ENCODE measurements at places on chromosomes 6 and 20. TPM values are rescaled to one million over a fixed set of nuclear protein-coding genes. Genes with fewer than 3 reads are reported as not detected.

- no peak overlapping the region for H3K4me3 ChIP-seq
- peaks cover 14% of the 10 kb centered on the region for H3K36me3 ChIP-seq
- H3K27me3 ChIP-seq = no peaks in the 10 kb centered on the region
- H3K4me1 ChIP-seq = peaks cover 34% of the 10 kb centered on the region
- H3K27ac ChIP-seq = no peak overlapping the region
- DNase-seq = no peak
Observed at GRCh38 chr6:109050012-109050411, 44.6 kb downstream of the SESN1 start.

DNA sequence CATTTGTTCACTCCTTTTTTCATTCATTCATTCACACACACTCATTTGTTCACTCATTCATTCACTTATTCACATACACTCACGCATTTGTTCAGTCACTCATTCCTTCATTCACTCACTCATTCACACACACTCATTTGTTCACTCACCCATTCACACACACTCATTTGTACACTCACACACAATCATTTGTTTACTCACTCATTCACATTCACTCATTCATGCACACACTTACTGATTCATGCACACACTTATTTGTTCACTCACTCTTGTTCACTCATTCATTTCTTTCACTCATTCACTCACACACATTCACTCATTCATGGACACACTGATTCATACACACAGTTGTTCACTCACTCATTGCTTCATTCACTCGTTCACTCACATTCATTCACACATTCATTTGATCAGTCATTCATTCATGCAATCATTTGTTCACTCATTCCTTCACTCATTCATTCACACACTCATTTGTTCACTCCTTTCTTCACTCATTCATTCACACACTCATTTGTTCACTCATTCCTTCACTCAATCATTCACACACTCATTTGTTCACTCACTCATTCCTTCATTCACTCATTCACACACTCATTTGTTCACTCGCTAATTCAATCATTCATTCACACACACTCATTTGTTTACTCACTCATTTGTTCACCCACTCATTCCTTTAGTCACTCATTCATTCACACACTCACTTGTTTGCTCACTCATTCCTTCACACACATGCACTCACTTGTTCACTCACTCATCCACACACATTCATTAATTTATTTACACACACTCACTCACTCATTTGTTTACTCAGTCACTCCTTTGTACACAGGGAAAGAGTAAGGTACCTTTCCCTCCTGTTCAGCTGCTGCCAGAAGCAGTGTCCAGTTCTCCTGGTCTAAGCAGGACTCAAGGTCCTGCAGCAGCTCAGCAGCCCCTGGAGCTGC lies 50.7 kb upstream of the BHLHE23 start:
- peaks cover 20% of the 10 kb centered on the region for H3K4me1 ChIP-seq
- no peak for DNase-seq
- no peaks in the 10 kb centered on the region for H3K36me3 ChIP-seq
- H3K27ac ChIP-seq = no peak overlapping the region
- no peak overlapping the region for H3K4me3 ChIP-seq

- H3K4me1 ChIP-seq = no peaks in the 10 kb centered on the region
- H3K36me3 ChIP-seq = no peaks in the 10 kb centered on the region
- no peak for DNase-seq
- no peak overlapping the region for H3K27ac ChIP-seq
Observed at GRCh38 chr6:36265744-36266143, 4.1 kb upstream of the PNPLA1 start.

DNA sequence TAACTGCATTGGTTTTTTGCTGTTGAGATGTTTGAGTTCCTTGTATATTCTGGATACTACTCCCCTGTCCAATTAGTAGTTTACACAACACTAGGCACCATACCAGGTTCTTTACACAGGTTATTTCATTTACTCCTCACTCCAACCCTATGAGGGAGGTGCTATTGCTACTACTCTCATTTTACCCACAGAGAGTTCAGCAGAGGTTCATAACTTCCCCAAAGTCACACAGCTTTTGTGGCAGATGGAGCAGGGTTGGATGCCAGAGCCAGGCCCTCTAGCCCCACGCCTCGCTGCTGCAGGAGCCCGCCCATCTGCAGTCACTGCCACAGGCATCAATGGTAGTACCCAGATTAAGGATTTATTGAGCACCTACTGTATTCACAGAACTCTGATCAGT lies 61.7 kb upstream of the MAP3K4 start:
- H3K4me3 ChIP-seq = no peak overlapping the region
- peaks cover 7% of the 10 kb centered on the region for H3K27me3 ChIP-seq
- H3K36me3 ChIP-seq = no peaks in the 10 kb centered on the region
- DNase-seq = no peak
- H3K27ac ChIP-seq = no peak overlapping the region

- peaks cover 8% of the 10 kb centered on the region for H3K4me1 ChIP-seq
- peaks cover 8% of the 10 kb centered on the region for H3K36me3 ChIP-seq
- H3K27me3 ChIP-seq = peaks cover 16% of the 10 kb centered on the region
- H3K4me3 ChIP-seq = no peak overlapping the region
Observed at GRCh38 chr6:4280707-4281106, 145.3 kb upstream of the ECI2 start.

GRCh38 chr20:5529331-5530148 lies 212.8 kb upstream of the PROKR2 start:
- peaks cover 19% of the 10 kb centered on the region for H3K4me1 ChIP-seq
- no peak overlapping the region for H3K27ac ChIP-seq
- no peaks in the 10 kb centered on the region for H3K36me3 ChIP-seq
- H3K4me3 ChIP-seq = no peak overlapping the region
- DNase-seq = peak; percentile 82

DNA sequence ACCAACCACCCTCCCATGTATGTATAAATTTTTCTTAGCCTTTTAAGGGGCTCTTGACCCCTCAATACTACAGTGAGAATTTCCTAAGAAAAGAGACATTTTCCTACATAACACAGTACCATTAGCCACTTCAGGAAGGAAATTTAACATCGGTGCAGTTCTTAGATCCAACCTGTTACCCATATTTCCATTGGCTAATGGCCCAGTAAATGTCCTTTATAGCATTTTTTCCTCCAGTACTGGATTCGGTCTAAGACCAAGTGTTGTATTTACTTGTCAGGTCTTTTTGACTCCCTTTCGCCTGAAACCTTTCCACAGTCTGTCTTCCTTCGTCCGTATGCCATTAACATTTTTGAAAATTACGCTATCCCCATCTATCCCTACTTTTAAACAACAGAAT lies 173.4 kb upstream of the PMEPA1 start:
- no peaks in the 10 kb centered on the region for H3K36me3 ChIP-seq
- DNase-seq = no peak
- H3K27ac ChIP-seq = no peak overlapping the region
- no peaks in the 10 kb centered on the region for H3K4me1 ChIP-seq
- no peak overlapping the region for H3K4me3 ChIP-seq

DNA sequence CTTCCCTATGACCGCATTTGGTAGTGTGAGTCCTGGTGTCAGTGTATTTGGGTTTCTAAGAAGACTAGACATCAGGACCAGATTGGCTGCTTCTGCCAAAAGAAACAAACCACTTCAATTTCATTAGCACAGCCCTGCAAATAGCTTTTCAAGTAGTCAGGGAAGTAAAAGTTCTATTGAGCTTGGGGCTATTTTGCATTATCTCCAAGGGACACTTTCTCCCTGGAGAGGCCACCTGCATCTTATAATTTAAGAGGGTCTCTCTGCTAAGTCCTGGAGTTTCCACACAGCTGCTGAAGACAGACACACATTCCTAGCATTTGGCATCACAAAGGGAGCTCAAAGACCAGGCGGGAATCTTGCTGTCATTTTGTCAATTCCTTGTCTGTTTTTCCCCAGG lies 141.2 kb downstream of the BMP2 start:
- no peak overlapping the region for H3K27ac ChIP-seq
- no peaks in the 10 kb centered on the region for H3K36me3 ChIP-seq
- no peak for DNase-seq
- peaks cover 8% of the 10 kb centered on the region for H3K4me1 ChIP-seq

- no peaks in the 10 kb centered on the region for H3K27me3 ChIP-seq
- peaks cover 9% of the 10 kb centered on the region for H3K4me1 ChIP-seq
- no peak overlapping the region for H3K4me3 ChIP-seq
- H3K27ac ChIP-seq = peak overlapping the region; percentile 1
- H3K36me3 ChIP-seq = no peaks in the 10 kb centered on the region
Observed at GRCh38 chr6:23611776-23612381, 514.1 kb upstream of the NRSN1 start.

DNA sequence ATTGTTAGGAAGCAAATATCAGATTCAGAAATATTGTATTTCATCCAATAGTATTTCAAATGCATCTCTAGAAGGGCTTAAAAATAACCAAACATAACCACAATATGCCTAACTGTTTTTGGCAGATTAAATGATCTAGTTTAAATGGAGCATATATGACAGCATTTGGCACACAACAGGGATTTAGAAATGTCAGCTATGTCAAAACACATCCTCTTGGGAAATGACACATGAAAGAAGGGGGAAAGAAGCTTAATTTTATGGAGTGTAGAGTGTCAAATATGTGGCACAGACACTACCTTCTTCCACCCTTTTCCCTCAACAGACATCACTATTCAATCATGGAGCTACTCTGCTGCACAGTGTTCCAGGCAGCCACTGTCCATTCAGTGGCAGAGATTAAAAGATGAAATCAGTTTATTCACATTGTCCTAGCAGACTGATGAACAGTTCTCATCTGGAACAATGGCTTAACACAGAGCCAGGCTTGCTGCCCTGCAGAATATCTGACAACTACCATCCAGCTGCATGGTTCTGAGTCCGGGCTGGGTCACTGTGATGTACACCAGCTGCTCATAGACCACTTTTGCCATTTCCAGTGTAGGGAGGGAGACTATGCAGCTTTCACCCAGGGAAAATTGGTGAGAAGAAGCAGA lies 349.8 kb downstream of the DHX35 start:
- no peak for DNase-seq
- no peak overlapping the region for H3K27ac ChIP-seq
- H3K27me3 ChIP-seq = peaks cover 28% of the 10 kb centered on the region
- no peaks in the 10 kb centered on the region for H3K4me1 ChIP-seq
- no peak overlapping the region for H3K4me3 ChIP-seq

DNA sequence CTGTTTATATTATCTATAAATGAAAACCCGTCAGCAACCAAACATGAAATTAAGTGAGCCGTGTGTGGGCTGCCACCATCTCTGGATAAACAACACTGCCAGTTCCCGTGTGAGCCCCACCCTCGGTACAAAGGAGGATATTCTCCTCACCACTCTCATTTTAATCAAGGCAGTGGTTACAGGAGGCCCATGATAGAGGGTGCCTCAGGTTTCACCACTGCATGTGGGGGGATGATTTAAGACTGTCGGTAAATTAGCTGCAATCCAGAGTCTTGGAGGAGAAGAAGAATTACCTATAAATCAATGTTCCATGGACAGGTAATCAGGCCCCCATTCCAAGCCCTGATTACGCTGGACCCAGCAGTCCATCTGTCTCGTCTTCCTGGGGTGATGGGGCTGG lies 361.6 kb upstream of the SULF2 start:
- no peak overlapping the region for H3K27ac ChIP-seq
- DNase-seq = no peak

DNA sequence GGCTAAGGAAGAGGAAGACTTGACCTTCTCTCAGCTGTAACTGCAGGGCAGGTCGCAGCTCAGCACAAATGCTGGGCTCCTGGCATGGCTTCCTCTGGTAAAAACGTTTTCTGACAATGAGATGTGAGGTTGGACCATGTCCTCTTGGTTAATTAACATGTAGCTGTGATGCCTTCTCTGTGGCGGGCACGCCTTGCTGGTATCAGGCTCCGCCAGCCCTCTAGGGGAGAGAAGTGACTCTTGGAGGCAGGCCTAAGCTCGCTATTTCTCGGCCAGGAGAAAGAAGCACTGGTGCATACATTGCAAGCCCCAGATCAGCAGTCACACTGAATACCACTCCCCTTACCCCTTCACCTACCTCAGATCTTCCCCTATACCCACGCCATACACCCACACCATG lies 65.0 kb downstream of the QRSL1 start:
- peaks cover 6% of the 10 kb centered on the region for H3K4me1 ChIP-seq
- no peak overlapping the region for H3K27ac ChIP-seq
- H3K27me3 ChIP-seq = peaks cover 9% of the 10 kb centered on the region
- no peak for DNase-seq
- no peaks in the 10 kb centered on the region for H3K36me3 ChIP-seq

The KHDC1L gene
- total RNA-seq = not detected

The ENPP1 gene
- total RNA-seq = 4.9 TPM

The MATN4 gene
- not detected for total RNA-seq

The RREB1 gene
- total RNA-seq = 28.3 TPM

The IBTK gene
- total RNA-seq = 26.5 TPM

The SIRPB1 gene
- 0.77 TPM for total RNA-seq

The SAMD3 gene
- total RNA-seq = 0.73 TPM
